ENCODE measurements at places on chromosomes 2 and 18. TPM values are rescaled to one million over a fixed set of nuclear protein-coding genes. Genes with fewer than 3 reads are reported as not detected.

The SPP2 gene
- not detected for polyA plus RNA-seq

The DLGAP1 gene
- polyA plus RNA-seq = 3.9 TPM

The SLC9A4 gene
- 11.3 TPM for polyA plus RNA-seq

The RMC1 gene
- polyA plus RNA-seq = 27.6 TPM

The RBMS1 gene
- 156 TPM for polyA plus RNA-seq

The RAPGEF4 gene
- 11.0 TPM for polyA plus RNA-seq

The IL1R1 gene
- polyA plus RNA-seq = 32.9 TPM

The ANKRD62 gene
- polyA plus RNA-seq = 0.20 TPM

The NDC80 gene
- polyA plus RNA-seq = 25.2 TPM

The SULT1C2 gene
- 44.0 TPM for polyA plus RNA-seq

The SLC38A11 gene
- 11.6 TPM for polyA plus RNA-seq

The GPN1 gene
- 67.9 TPM for polyA plus RNA-seq

The MRO gene
- 2.9 TPM for polyA plus RNA-seq

The GPR155 gene
- 8.5 TPM for polyA plus RNA-seq

The CNTNAP5 gene
- 0.19 TPM for polyA plus RNA-seq

The LAMA3 gene
- 2.0 TPM for polyA plus RNA-seq

All from right renal pelvis (tissue), 4 donors.